ENCODE measurements at places on chromosomes 16 and 17.

DNA sequence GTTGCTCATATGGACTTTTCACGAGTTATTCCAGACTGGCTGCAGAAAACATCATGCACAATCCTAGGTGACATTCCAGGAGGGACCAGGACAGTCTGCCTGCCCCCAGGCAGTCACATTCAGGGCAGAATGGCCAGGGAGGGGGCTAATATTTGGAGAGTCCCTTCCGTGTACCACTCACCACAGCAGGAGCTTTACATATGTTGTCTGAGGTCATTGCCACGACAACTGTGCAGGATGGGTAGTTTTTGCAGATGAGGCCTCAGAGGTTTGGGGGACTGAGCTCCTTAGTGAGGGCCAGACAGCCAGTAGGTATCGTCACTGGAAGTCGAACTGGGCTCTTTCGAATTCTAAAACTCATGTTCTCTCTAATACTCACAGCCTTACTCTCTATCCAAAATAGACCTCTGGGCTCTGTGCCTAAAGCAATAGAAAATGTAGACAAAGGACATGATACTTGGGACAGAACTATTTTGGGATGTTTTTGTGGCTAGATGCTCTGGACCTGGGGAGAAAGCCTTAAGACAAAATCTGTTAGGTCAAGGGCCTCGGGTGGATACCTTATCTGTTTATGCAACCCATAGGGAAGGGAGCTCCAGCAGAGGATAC lies 338.5 kb downstream of the MAF start:
- no peak for DNase-seq

GRCh38 chr16:71859762-71860521 lies 14.2 kb downstream of the ATXN1L start:
- no peak for DNase-seq

DNA sequence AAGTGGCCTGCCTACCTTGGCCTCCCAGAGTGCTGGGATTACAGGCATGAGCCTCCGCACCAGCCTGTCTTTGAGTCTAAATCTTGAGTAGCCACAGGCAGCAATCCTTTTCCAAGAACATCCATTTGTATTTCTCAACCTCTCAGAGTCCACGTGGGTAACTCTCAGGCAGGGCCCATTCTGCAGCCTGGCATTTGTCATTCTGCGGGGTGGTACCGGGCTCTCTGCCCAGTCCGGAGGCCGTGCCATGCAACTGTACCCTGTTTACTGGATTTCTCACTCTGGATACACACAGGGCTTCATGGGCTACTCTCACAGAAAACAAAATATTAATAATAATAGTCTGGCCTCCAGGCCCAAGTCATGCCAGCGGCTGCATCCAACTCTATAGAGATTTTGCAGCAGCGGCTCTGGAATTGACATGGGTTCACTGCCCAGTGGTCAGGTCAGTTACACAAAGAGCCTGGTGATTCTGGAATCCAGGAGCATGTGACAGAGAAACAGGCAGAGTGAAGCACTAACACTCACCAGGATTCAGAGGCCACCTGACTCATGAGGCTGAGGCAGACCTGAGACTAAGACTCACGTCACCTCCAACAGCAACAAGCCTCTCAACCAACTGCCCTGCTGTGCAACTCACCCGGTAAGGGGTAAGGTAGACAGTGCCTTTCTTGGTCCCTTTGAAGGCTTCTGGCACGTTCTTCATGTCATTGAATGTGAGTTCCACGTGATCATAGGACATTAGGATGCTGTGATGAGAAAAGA lies 4.0 kb downstream of the WBP2 start:
- no peak for DNase-seq

DNA sequence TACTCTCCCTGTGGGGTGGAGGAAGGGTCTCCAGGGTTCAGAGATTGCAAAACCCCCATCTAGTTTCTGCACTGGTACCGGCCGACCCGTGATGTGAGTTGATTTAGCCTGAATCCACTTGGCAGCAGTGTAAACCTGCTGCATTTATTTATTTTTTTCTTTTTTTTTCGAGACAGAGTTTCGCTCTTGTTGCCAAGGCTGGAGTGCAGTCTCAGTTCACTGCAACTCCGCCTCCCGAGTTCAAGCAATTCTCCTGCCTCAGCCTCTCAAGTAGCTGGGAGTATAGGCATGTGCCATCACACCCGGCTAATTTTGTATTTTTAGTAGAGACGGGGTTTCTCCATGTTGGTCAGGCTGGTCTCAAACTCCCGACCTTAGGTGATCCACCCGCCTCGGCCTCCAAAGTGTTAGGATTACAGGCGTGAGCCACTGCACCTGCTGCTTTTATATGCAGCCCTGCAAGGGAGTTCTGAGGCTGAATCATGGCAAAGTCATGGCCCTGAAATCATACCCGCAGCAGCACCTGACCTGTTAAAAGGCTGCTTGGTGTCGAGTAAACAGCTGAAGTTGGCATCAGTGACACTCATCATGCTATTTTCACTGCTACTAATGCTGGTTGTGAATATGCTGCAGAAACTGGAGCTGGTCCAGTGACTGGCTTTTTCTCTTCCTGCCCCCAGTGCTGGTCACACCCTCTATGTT lies 21.4 kb downstream of the DEXI start:
- no peak for DNase-seq

GRCh38 chr17:28189667-28190066 lies 129.3 kb upstream of the TMEM97 start:
- no peak for DNase-seq

DNA sequence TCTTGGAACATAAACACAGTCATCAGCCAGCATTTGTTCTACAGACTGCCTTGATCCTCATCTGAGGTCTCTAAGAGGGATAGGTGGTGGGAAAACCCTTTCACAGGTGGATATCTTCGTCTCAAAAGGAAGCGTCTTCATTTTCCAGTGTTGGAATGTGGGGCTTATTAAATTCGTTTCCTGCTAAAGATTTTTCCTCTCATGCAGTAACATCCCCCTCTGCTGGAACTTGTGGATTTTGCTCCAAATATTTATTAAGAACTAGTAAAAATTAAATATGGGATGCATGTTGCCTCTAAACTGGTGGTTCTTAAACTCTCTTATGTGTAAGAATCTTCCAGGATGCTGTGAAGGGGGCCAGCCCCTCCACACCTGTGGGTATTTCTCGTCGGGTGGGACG lies 20.1 kb upstream of the MLYCD start:
- peak; percentile 18 for DNase-seq

GRCh38 chr17:28379814-28380801 lies 8.6 kb downstream of the SARM1 start:
- no peak for DNase-seq

- DNase-seq = no peak
Measured at GRCh38 chr16:57379579-57379978, 7.3 kb downstream of the CX3CL1 start.

GRCh38 chr16:68884401-68884800 lies 41.1 kb downstream of the TANGO6 start:
- DNase-seq = no peak

DNA sequence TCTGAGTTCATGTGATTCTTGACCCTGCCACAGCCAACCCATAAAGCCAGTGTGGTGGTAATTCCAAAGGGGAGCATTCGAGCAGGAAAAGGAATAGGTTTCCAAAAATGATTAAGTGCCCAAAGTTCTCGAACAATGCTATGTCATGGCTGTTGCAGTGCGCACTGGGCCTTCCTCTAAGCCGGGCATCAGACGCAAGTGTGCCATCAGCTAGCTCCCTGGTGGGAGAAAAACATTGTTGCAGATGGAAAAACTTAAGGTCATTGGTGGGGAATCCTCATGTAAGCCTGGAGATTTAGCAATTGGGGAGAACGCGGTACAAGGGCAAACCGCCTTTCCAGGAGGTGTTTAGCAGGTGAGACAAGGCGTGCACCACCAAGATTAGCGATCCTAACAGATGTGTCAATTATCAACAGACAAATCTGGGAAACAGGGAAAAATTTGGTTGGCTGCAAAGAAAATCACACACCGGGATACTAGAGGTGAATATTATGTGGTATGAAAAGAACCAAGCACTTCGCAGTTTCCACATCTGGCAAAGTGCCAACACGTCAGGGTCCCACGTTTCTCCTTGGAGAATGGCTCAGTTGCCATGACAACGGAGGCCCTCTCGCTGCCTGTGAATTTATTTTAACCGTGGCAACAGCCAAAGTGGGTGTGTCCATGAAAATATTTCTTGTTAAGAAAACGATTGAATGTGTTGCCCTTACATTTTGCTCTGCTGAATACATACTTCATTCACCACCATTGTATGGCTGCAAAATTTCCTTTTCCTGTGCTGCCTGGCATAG lies 118.5 kb upstream of the CACNG5 start:
- no peak for DNase-seq

DNA sequence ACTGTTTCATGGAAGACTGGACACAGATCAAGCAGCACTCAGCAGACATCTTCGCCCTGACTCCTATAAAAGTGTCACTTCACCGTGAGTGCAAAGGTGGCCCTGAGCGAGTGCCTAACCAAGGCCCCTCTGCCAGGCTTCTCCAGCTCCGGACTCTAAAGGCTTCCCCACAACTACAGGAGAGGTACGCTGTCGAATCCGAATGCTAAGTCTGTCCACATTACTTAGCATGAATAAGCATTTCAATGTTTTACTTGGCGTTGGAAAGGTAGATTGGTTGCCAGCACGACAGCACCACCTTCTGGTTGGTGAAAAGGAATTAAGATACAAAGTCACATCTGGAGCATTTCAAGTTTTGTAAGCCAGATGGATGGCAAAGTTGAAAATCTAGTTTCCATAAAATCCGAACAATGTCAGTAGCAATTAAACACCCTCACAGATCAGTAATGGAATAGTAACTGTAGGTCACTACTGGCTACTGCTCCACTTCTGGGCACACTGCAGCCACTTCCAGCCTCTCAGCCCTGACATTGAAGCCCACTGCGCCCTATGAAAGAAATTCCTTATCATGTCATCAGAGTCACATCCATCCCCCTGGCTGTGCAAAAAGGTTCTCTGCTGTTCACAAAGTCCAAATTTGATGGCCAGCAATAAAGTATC lies 100.9 kb downstream of the PARN start:
- DNase-seq = peak; percentile 83

- DNase-seq = peak; percentile 55
Measured at GRCh38 chr17:60720763-60721531, 43.3 kb downstream of the BCAS3 start.

DNA sequence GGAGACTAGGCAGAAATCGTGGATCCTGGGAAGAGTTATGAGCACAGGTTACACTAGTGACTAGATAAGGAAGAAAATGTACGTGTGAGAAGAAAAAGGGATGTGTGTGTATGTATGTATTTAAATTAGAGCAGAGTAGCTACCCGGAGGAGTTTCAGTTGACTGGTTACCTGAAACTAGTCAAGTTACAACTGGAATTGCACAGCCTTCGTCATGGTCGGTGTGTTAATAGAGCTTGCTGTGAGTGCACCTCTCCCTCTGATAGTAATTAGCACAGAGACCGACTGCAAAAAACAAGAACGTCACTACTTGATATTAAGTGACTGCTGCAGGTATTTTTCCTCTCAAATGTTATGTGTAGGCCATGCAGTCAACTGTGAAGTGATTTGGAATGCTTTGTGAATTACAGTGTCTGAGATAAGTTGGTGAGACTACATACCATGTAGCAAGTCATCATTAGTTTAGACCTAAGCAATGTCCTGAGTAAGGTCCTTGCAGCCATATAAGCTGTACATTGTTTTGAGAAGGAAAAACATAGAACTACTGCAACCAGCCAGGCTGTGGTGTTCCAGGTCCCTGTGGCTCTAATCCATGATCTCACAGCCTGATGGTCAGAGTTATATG lies 95.7 kb downstream of the WNT3 start:
- DNase-seq = no peak

GRCh38 chr17:79183293-79184158 lies 108.9 kb downstream of the ENGASE start:
- no peak for DNase-seq

DNA sequence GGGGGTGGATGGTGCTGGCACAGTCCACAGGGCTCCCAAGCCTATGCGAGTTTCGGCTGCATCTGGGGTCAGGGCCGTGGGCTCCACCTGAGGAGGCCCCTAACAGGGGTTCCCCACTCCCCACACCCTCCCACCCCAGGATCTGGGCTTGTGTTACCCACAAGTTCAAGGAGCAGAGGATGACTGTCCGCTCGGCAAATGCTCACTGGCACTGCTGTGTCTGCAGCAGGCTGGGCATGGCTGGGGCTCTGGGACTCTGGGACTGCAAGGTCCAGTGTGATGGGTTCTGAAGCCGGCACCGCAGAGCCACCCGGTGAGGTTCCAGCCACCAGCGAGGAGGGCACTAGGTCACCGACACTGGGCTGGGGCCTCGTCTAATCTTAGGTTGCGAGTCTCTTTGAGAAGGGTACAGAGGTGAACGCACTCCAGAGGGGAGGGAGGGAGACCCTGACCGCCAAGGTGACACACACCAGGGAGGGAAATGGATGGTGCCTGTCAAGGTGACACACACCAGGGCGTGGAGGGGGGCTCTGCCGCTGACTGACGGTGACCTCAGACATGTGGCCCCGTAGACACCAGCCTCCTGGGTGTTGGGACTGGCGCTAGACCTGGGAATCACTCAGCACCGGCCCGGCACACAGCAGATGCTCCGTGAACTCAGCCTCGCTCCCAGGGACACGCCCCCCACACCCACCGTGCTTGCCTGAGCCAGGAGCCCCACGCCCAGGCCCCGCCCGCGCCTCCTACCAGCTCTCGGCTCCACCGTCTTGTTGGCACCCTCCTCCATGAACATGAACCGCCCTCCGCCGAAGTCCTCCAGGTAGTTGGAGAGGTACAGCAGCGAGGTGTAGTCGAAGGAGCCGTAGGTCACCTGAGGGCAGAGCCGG lies 20.5 kb upstream of the HEXD start:
- no peak for DNase-seq

GRCh38 chr17:44932787-44933097 lies 14.8 kb downstream of the KIF18B start:
- DNase-seq = no peak

GRCh38 chr16:79659344-79659743 lies 58.8 kb upstream of the MAF start:
- no peak for DNase-seq

DNA sequence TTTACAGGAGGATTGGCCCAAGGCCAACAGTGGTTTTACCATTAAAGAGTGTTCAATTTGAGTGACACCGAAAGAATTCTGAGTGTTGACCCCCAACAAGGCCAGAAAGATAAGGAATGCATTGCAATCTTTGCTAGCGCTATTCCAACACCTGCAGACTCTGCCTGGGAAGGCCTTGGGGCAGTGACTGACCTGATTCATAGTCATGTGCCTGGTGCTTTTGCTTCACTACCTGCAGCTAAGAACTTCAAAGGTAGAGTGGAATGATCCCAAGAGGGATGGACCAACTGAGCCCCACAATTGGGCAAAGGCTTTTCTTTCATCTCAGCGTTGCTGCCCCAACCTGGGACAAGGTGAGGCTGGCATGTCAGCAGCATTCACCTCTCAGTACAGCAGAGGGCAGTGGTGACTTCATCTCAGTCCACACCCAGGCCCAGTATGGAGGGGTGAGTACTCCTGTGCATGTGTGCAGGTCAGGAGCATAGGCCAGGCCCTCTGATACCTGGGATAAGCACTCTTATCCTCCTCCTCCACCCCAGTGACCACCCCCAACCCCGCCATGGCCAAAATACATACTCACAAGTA lies 149.6 kb upstream of the GNAO1 start:
- DNase-seq = no peak

DNA sequence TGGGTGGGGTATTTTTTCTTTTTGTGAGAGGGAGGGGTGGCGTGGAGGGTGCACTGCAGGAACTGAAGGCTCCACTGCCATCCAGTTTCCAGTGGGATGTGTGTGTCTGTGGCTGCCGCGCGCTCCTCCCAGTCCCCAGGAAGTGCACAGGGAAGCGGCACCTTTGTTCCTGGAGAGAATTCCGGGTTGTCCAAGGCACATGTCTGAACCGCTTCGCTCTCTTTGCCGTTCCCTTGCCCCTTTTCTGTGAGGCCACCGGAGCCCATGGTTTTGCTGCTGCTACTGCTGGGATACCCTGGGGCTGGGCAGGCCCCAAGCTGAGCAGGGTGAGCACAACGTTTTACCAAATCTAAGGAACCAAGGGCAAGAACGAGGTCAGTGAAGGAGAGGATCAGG lies 19.5 kb downstream of the ACSF3 start:
- no peak for DNase-seq

Data from AG04450 (cell line).